NCI-H187 treated with DMSO at 0.1 percent for 48 hours (cell line): ENCODE measurements at places on chromosomes 16 and 17.
A peak's percentile ranks its signal among the peaks of the same experiment; 100 is the strongest.

DNA sequence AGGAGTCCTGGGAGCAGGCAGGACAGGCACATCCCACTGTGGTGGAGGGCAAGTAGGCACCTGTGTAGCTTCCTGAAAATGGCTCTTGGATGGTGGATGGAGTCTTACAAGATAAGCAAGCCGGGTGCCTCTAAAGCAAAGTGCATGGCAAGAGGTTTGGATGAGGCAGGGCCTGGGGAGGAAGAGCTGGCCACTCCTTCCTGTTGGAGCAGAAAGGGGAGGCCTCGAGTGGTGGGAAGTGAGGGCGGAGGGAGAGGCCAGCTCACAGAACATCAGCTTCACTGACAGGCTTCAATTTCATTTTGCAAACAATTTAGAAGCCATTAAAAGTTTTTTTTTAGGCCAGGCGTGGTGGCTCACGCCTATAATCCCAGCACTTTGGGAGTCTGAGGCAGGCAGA, 31.0 kb downstream of the CD300A start:
- no peak for DNase-seq

GRCh38 chr17:51590071-51590656, 329.8 kb downstream of the UTP18 start:
- peak; percentile 69 for DNase-seq

- DNase-seq = no peak
These were observed 243.2 kb upstream of the GSE1 start for GRCh38 chr16:85369741-85370528.

- DNase-seq = no peak
These were observed 25.2 kb upstream of the TMEM220 start for GRCh38 chr17:10754861-10755591.

DNA sequence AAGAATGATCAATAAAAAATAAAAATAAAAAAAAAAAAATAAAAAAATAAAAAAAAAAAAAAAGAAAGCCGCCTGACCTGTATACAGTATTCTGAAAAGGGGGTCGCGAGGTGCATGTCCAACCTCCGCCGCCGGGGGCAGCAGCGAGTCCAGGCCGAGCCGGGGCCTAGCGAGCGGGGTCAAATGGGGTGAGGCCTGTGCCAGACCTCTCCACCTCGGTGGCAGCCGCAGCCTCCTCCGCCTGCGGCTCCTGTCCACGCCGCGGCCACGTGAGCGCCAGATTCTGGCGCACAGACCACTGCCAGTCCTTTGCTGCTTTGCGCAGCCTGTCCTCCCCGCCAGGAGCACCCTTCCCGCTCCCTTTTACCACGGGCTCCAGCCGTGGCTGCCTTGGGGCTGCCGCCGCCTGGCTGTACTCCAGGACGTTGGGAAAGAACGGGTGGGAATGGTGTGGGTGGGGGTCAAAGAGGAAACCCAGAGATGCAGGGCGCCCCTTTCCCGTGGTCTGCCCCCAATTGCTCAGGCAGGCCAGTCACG, 2.4 kb upstream of the BCKDK start:
- no peak for DNase-seq

GRCh38 chr16:83952940-83953795, at the start of gene OSGIN1:
Gene OSGIN1 (plus strand): TSS chr16:83953240. CDS start chr16:83957672, 4,432 bp downstream.
- DNase-seq = no peak

DNA sequence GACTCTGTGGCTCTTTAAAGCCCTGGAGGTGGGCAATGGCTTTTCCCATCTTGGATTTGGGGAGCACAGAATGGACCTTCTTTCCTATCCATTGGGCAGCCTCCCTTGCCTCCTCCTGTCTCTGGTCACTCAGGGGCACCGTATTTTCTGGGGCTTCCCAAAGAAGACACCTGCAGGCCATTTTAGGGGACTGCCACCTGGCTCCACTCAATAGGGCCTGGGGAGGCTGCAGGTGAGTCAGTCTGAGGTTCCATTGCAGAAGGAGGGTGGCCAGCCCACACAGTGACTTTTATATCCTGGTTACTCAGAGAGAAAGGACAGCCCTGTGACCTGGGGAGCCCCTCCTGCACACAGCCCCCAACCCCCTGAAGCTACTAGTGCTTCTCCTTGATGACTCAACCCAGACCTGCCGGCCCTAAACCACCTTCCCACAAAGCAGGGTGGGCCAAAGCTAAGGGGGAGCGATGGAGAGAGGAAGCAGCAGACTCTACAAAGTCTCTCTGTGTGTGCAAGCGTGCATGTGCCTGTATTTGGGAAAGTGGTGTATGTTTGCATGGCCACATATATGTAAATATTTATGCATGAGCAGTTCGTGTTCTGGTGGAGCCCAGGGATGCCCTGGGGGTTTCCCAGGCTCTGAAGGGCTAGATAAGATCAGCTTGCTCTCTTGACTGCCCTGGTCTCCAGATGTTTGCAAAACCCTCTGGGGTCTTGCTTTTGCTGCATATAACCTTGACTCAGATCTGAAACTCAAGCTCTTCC, 5.0 kb downstream of the CX3CL1 start:
- DNase-seq = no peak

DNA sequence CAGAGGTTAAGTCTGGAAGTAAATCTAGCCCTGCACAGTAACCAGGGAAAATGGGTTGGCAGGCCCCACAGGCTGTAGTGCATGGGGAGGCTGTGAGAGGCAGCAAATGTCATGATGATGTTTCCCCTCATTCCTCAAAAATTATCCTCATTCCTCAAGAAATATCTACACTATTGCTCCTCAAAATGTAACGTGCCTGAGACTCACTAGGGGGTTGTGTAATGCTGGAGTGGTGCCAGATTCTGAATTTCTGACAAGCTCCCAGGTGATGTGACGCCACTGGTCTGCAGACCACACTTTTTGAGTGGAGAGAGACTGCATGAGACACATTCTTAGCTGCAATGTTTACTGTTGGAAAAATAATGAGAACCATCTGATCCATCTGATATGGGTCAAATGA, 1.2 kb upstream of the MPP3 start:
- no peak for DNase-seq

GRCh38 chr17:78678222-78678557, 101.0 kb upstream of the DNAH17 start:
- no peak for DNase-seq

- DNase-seq = no peak
These were observed 32.1 kb downstream of the IST1 start for GRCh38 chr16:71927383-71927782.

GRCh38 chr16:65118871-65119270, 3.0 kb downstream of the CDH11 start:
- DNase-seq = no peak
